ENCODE measurements at places on chromosomes 1 and 21. TPM values are rescaled to one million over a fixed set of nuclear protein-coding genes. Genes with fewer than 3 reads are reported as not detected.
A peak's percentile ranks its signal among the peaks of the same experiment; 100 is the strongest.

DNA sequence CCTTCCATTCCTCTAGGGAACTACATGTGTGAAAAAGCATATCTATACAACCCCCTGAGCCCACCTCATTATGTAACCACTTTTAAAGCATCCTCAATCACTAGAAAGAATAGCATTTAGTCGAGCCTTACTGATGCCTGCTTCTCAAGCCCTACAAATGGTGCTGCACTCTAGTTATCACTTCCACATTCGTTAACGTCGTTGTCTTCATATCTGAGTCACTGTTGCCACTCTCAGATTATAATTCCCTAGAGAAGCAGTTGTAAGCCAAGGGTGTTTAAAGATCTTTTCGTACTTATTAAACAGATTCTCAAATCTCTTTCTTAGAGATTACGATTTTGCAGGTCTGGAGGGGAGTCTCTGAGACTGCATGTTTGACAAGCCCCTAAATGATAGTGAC, 16.5 kb downstream of the ATP1B1 start:
- DNase-seq: no peak

GRCh38 chr1:167553136-167554027, at the start of gene CREG1:
Gene CREG1, minus strand, starts transcription at chr1:167553762.
- DNase-seq: peak; percentile 98

- DNase-seq: peak; percentile 73
Measured at GRCh38 chr1:93908394-93909145, 660 bp downstream of the GCLM start.

Gene REN
- not detected for total RNA-seq

Gene FCRL2
- not detected for total RNA-seq

DNA sequence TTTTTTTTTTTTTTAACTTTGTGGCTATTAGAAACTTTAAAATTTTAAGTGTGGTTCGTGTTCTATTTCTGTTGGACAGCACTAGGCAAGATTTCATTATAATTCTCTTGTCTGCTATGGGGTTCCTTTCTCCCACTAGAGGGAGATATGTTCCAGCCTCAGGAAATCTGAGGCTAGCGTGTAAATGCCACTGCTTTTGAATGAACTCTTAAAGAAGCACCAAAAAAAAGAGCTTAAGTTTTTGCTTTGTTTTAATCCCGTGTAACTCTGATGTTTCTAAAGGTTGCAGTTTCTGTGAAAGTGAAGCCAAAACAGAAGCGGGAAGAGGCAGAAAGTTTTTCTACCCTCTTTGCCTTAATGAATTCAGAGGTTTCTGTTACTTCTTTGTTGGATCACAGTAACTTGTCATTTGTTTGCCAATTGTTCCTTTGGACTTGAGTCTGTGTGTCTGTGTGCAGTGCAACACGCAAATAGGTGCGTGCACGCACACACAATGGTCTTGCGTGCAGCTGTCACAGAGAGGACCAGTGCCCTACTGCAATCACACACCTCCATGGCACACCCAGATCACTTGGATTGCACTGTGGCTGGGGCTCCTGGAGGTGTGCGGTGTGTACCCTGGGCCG, 32.3 kb downstream of the HHAT start:
- no peak for DNase-seq

DNA sequence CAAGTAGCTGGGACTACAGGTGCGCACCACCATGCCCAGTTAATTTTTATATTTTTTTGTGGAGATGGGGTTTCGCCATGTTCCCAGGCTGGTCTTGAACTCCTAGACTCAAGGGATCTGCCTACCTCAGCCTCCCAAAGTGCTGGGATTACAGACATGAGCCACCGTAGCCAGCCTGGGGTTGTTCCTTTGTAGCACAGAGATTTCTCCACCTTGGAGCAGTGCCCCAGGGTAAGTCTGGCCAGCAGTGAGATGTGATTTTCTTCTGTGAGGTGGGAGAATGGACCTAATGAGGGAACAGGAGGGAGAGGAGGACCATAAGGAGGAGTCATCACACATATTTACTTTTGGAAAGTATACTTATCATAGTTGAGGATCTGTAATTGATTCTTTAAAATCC, 61.1 kb upstream of the GADD45A start:
- DNase-seq: no peak
